ENCODE measurements at places on chromosomes 5 and 9. TPM values are rescaled to one million over a fixed set of nuclear protein-coding genes. Genes with fewer than 3 reads are reported as not detected.

- H3K4me1 ChIP-seq, result peaks cover 26% of the 10 kb centered on the region
- peaks cover 5% of the 10 kb centered on the region for H3K36me3 ChIP-seq
- H3K27me3 ChIP-seq, result no peaks in the 10 kb centered on the region
- no peak overlapping the region for H3K4me3 ChIP-seq
These were observed 298.5 kb upstream of the CD180 start for GRCh38 chr5:67495072-67495471.

DNA sequence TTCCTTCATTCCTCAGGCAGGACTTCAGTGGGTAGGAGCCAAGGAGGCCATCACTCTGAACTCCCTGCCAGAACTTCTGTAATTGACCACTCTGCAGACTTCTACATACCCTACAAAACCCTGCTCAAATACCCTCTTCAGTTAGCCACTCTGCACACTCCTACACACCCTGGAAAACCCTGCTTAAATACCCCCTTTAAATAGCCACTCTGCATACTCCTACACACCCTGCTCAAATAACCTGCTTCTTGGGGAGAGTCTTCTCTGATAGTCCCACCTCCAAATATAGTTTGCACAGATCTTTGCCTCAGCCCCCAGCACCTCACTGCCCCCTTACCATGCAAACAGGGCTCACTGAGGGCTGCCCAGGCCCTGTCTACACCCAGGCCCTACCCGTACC is 18.6 kb upstream of the CARD19 start:
- no peak overlapping the region for H3K27ac ChIP-seq
- H3K27me3 ChIP-seq, result no peaks in the 10 kb centered on the region

DNA sequence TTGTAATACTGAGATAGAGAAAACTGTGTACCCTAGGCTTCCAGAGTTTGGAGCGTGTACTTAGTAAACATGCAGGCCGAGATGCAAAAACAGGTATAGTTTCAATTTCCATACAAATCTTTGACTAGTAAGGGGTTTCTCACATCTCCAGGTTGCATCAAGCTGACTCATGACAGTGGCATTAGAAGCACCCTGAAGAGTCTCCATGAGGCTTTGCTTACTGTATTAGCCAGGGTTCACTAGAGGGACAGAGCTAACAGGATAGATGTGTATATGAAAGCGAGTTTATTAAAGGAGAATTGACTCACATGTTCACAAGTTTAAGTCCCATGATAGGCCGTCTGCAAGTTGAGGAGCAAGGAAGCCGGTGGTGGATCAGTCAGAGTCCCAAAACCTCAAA is 275.3 kb upstream of the CDH6 start:
- H3K27me3 ChIP-seq, result no peaks in the 10 kb centered on the region
- no peaks in the 10 kb centered on the region for H3K36me3 ChIP-seq
- no peak overlapping the region for H3K27ac ChIP-seq
- H3K4me1 ChIP-seq, result peaks cover 13% of the 10 kb centered on the region

GRCh38 chr5:118923295-118924005 is 64.9 kb downstream of the DTWD2 start:
- no peak overlapping the region for H3K27ac ChIP-seq
- H3K4me3 ChIP-seq, result no peak overlapping the region
- no peak for DNase-seq
- no peaks in the 10 kb centered on the region for H3K4me1 ChIP-seq

DNA sequence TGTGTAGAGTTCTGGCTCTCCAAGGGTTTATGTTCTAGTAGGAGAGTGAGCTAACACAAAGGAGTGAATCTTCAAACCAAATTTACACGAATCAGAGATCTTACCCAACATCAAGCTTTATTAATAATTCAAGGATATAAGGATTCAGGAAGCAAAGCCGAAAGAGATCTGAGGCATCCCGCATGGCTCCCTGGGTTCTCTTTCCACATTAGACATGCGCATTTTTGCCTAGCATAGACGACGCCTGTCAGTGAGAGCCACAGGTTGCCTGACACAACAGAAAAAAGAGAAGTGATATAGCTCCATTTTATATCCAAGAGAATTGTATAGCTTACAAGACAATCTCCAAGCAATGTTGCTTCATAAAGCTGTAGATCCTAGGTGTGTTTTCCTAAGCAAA is 52.6 kb downstream of the ESM1 start:
- H3K27ac ChIP-seq, result no peak overlapping the region
- no peaks in the 10 kb centered on the region for H3K36me3 ChIP-seq
- H3K4me3 ChIP-seq, result no peak overlapping the region
- no peaks in the 10 kb centered on the region for H3K4me1 ChIP-seq

- H3K27ac ChIP-seq, result no peak overlapping the region
- no peak for DNase-seq
- no peak overlapping the region for H3K4me3 ChIP-seq
- H3K27me3 ChIP-seq, result peaks cover 21% of the 10 kb centered on the region
- H3K36me3 ChIP-seq, result no peaks in the 10 kb centered on the region
These were observed 349.2 kb downstream of the DEPDC1B start for GRCh38 chr5:60350794-60351193.

DNA sequence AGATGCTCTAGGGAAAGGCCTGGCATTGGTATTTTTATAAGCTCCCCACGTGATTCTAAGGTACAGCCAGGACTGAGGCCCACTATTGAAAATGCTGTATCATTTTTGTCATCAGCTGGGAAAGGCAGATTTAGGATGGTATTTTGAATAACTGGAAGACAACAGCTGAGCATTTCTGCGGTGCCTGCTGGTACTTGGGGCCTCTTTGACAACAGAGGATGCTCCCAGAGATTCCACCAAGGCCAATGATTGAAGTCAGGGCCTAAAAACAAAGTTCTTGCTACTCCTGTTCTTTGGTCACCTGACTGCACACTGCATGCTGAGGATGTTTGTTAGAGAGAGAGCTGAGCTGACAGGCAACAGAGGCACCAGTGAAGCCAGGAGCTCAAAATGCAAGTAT is 8.1 kb downstream of the FBLL1 start:
- no peak for DNase-seq
- no peaks in the 10 kb centered on the region for H3K27me3 ChIP-seq
- no peak overlapping the region for H3K4me3 ChIP-seq
- no peaks in the 10 kb centered on the region for H3K4me1 ChIP-seq

GRCh38 chr9:134328341-134328840 is 2.1 kb downstream of the RXRA start:
- peak overlapping the region; percentile 39 for H3K27ac ChIP-seq
- H3K4me1 ChIP-seq, result peaks cover 42% of the 10 kb centered on the region
- peak overlapping the region; percentile 81 for H3K4me3 ChIP-seq
- H3K27me3 ChIP-seq, result no peaks in the 10 kb centered on the region
- H3K36me3 ChIP-seq, result peaks cover 9% of the 10 kb centered on the region

GRCh38 chr5:143679777-143680176 is 132.2 kb upstream of the HMHB1 start:
- no peaks in the 10 kb centered on the region for H3K36me3 ChIP-seq
- H3K27ac ChIP-seq, result no peak overlapping the region
- H3K27me3 ChIP-seq, result no peaks in the 10 kb centered on the region
- H3K4me3 ChIP-seq, result no peak overlapping the region
- DNase-seq, result peak; percentile 55

- peaks cover 32% of the 10 kb centered on the region for H3K4me1 ChIP-seq
- H3K36me3 ChIP-seq, result peaks cover 76% of the 10 kb centered on the region
- no peak for DNase-seq
- no peaks in the 10 kb centered on the region for H3K27me3 ChIP-seq
These were observed 7.4 kb downstream of the REEP5 start for GRCh38 chr5:112914584-112914983.

GRCh38 chr5:65142511-65143011 is 339.2 kb downstream of the ADAMTS6 start:
- no peak overlapping the region for H3K4me3 ChIP-seq

DNA sequence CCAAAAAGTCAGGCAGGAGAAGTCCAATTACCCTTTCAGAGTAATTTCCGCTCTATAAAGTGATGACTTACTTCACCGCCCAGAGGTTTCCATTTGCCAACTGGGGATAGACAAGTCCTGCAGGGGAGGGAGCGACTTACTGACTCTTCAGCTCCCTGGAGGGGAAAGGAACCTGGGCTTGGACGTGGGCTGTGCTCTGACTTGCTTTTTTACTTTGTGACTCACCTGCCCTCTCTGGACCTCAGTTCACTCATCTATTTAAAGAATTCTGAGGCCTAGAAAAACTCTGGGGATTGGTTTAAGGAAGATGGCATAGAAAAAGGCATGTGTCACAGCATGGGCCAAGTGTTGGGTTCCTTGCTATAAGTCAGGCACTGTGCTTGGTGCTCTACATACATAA is 180.4 kb upstream of the TRIM32 start:
- peak; percentile 84 for DNase-seq
- peaks cover 29% of the 10 kb centered on the region for H3K4me1 ChIP-seq
- H3K27me3 ChIP-seq, result no peaks in the 10 kb centered on the region
- H3K27ac ChIP-seq, result peak overlapping the region; percentile 75
- H3K4me3 ChIP-seq, result no peak overlapping the region
- no peaks in the 10 kb centered on the region for H3K36me3 ChIP-seq

GRCh38 chr9:91354881-91355280 is 6.8 kb downstream of the AUH start:
- no peak overlapping the region for H3K27ac ChIP-seq
- peaks cover 85% of the 10 kb centered on the region for H3K36me3 ChIP-seq
- peaks cover 32% of the 10 kb centered on the region for H3K4me1 ChIP-seq
- DNase-seq, result no peak
- no peak overlapping the region for H3K4me3 ChIP-seq

GRCh38 chr9:120935383-120935857 is 8.8 kb upstream of the TRAF1 start:
- no peaks in the 10 kb centered on the region for H3K27me3 ChIP-seq
- peaks cover 35% of the 10 kb centered on the region for H3K4me1 ChIP-seq
- peak overlapping the region; percentile 67 for H3K4me3 ChIP-seq
- DNase-seq, result peak; percentile 100

DNA sequence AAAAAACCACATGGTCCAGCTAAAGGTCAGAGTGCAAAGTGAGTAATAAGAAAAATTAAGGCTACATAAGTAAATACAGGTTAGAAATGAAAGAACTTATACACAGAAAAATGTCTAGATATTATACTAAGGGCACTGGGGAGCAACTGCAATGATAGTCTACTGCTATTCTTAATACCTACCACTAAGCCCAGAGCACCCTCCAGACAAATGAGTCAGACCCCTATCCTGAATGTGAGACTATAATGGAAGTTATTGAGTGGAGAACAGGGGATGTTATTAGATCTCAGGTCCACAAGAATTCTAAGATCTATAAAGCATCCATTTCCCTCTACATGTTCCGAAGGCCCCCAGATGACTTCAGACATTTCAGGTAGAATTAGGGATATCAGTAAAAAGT is 438.3 kb downstream of the PRELID2 start:
- no peaks in the 10 kb centered on the region for H3K4me1 ChIP-seq
- no peak overlapping the region for H3K4me3 ChIP-seq
- H3K36me3 ChIP-seq, result no peaks in the 10 kb centered on the region
- no peaks in the 10 kb centered on the region for H3K27me3 ChIP-seq

DNA sequence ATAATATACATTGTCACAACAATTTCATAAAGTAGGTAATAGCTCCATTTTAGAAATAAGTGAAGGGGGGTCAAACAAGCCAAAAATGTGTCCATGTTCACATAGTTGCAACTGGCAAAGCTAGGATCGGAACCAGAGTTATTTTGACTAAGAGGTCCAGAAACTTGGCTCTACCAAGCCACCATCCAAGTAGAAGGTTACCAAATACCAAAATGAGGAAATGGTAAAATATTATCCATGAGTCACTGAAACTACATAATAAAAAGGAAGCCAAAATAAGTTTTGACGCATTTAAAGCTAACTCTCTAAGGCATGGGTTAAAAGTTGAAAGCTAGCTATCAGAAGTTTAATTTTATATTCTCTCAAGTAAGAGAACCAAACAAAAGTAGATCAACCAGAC is 886.9 kb upstream of the DMAC1 start:
- no peak overlapping the region for H3K27ac ChIP-seq
- H3K27me3 ChIP-seq, result no peaks in the 10 kb centered on the region
- DNase-seq, result peak; percentile 4
- no peak overlapping the region for H3K4me3 ChIP-seq

GRCh38 chr9:97632248-97632984 is 752 bp downstream of the TSTD2 start:
- H3K36me3 ChIP-seq, result peaks cover 4% of the 10 kb centered on the region
- H3K4me1 ChIP-seq, result peaks cover 29% of the 10 kb centered on the region
- H3K4me3 ChIP-seq, result peak overlapping the region; percentile 83
- DNase-seq, result no peak

- DNase-seq, result no peak
- H3K36me3 ChIP-seq, result peaks cover 4% of the 10 kb centered on the region
- H3K4me1 ChIP-seq, result no peaks in the 10 kb centered on the region
- H3K4me3 ChIP-seq, result no peak overlapping the region
- H3K27ac ChIP-seq, result no peak overlapping the region
These were observed 90.8 kb upstream of the GNA14 start for GRCh38 chr9:77738932-77739331.

DNA sequence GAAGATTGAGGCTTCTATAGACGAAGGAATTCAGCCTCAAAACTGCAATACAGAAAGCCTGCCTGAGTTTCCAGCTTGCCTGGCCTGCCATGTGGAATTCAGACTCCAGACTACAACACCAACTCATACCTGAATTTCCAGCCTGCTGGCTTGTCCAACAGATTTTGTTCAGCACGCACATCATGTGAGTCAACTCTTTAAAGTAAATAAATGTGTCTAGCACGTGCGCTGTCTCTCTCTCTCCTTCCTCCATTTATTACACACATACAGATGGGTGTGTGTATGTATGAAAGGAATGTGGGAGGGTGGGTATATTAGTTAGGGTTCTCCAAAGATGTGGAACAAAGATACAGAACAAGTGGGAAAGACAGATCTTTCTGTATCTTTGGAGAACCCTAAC is 82.4 kb upstream of the TAS2R1 start:
- DNase-seq, result peak; percentile 53
- H3K4me3 ChIP-seq, result peak overlapping the region; percentile 19
- no peaks in the 10 kb centered on the region for H3K36me3 ChIP-seq
- peaks cover 32% of the 10 kb centered on the region for H3K4me1 ChIP-seq

GRCh38 chr9:134491856-134492255 is 149.7 kb upstream of the COL5A1 start:
- no peaks in the 10 kb centered on the region for H3K36me3 ChIP-seq
- H3K4me1 ChIP-seq, result peaks cover 6% of the 10 kb centered on the region
- peaks cover 57% of the 10 kb centered on the region for H3K27me3 ChIP-seq
- no peak for DNase-seq
- no peak overlapping the region for H3K4me3 ChIP-seq

The TAF11L6 gene
- total RNA-seq, result not detected

The GPR21 gene
- not detected for total RNA-seq

The SARDH gene
- total RNA-seq, result not detected

The ADRB2 gene
- total RNA-seq, result 6.9 TPM

The ZBED3 gene
- 14.8 TPM for total RNA-seq

The ELOVL7 gene
- total RNA-seq, result 10.3 TPM

The SPINK7 gene
- not detected for total RNA-seq

The GFPT2 gene
- total RNA-seq, result 15.7 TPM

The PCDHGB3 gene
- total RNA-seq, result 0.56 TPM

The STRBP gene
- 9.4 TPM for total RNA-seq

The GCNT4 gene
- 1.8 TPM for total RNA-seq

The FBN2 gene
- 236 TPM for total RNA-seq

The DAB2IP gene
- 17.0 TPM for total RNA-seq

The SLC38A9 gene
- 25.6 TPM for total RNA-seq
